ENCODE measurements at places on chromosomes 5 and 9.
A peak's percentile ranks its signal among the peaks of the same experiment; 100 is the strongest.

DNA sequence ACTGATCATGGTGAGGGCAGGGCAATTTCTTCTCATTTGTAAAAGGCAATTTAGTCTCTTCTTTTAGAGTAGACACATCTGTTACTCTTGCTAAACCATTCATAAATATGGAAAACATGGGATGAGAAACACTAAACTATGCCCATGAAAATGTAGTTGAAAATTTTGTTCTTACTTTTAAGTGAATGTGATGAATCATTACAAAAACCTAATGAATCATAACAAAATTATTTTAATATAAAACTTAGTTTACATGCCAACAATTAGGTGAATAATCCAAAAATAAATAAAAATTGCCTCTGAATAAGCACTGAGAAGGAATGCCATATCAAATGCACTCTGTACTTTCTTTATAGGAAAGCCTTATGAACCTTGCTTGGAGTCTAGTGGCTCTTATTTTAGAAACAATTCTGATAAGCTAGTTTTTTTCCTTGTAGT lies 297.7 kb upstream of the EFNA5 start:
- no peak for DNase-seq

- no peak for DNase-seq
Measured at GRCh38 chr5:73272351-73272750, 99.4 kb downstream of the TMEM174 start.

DNA sequence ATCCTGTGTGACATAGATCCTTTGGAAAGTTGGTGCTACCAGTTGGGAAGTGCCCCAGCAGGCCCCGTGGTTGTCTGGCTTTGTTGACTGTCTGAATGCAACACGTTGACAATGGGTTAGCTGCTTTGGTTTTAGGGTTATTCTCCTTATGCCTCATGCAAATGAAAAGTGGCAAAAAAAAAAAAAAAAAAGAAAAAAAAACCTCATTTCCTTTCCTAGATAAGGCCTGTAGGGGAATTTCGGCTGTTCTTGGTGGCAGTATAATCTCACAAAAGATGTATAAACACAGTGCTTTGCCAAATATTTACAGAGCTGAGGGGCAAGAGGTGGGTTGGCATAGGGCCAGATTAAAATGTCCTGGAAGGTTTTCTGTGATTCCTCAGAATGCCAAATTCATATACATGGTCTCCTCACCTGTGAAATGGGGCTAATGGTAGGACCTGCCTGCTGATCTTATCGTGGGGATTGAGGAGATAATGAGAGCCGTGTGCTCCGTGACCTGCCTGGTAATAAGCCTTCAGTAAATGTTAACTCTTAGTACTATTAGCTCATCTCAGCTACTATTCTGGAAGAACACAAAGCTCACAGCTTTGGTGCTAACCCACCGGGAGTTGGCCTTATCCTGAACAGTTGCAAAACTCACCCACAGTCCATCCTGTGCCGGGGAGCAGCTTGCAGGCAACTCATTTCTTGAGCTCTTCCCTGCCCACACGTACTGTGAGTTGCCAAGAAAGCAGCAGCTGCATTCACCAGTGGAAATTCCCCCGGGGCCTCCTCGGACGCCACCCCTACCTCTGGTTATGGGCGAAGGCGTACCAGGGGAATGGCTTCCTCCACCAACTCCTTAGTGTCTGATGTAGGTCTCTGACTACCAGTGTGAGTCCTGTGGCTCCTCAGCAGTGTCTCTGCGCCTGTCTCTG lies 220.3 kb downstream of the NR3C1 start:
- no peak for DNase-seq

GRCh38 chr5:149280802-149281201 lies 9.1 kb downstream of the AFAP1L1 start:
- no peak for DNase-seq

DNA sequence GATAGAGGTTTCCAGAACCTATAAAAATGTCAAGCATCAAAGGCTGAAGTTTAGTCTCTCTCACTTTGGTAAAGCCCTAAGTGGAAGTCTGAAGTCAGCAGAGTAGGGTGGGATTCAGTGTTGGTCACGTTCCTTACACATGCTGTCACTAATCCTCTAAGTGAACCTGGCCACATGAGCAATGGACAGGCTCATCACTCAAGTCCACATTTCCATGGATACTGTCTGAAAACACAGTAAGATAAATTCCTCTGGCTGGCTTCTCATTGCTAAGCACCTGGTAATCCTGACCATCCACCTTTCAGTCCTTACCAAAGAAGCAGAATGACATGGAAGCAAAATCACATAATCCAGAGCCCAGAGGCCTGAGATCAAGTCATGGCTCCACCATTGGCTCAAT lies 43.8 kb downstream of the GNA14 start:
- no peak for DNase-seq

DNA sequence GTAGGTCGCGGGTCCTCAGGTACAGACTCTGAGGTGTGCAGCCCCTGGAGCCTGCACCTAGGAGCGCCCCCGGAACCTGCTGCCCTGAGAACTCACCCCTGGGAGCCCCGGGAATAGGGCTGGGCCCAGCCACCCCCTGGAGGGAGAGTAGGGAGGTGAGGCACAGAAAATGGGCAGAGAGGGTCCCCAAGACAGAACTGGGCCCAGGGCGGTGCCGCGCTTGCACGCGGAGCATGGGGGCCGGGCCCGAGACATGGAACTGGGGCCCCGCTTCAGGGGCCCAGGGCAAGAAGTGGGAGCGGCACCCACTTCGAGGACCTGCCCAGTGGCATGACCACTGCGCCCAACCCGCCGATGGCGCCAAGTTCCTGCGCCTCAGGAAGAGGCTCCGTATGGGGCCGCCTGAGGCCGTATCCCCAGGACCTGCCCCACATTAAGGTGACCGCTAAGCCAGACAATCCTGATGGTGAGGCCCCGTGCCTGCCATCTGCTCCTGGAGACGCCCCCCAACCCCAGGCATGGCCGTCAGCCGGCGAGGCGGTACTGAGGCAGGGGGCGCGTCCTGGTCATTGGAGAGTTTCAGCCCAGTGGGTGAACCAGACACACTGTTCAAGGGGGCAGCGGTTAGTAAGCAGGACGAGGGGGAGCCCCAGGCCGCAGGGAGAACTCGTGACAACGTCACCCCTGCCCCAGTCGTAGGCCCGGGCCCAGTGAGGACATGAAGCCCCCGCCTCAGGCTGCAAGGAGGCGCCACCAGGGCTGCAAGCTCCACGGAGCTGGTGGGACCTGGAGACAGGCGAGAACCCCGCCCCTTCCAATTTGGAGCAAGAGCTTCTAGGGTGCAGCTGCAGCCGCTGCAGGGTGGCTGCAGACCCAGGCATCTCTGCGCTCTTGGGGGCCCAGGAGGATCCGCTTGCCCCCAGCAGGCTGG lies 89.5 kb upstream of the PUM3 start:
- DNase-seq = no peak

DNA sequence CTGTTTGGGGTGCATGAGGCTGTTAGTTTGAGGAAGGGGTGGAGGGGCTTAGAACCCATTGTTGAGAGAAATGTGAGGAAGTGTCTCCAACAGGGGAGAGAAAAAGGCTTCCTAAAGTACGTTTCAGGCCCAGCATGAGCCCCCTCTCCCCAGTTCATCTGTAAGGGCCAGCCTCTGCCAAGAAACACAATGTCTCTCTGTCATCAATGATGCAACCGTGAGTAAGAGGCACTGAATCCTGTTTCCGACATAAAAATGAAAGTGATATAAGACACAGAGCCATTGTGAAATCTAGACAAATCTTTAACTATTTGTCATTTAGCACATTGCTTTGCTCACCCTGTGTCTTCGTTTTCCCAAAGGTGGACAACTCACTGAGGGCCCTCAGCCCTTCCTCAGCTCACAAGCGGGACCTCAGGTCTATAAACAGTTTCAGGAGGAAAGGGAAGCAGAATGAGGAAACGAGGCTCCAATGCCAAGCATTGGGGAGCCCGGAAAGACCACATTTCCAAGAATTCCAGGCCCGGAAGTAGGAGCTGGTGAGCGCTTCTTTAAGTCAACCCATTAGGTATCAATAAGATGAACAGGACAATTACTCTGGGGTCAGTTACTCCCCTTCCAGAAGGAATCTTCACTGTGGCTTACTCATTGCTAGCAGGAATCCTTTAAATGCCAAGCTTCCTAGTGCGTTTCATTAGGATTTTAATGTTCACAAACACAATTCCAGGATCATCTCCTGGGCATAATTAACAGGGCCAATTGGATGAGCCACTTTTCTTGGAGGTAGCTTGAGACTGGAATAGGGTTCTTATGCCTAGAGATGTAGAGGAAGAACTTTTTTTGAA lies 59.0 kb upstream of the KLF4 start:
- no peak for DNase-seq

- DNase-seq = no peak
Measured at GRCh38 chr5:127810017-127810416, 106.8 kb downstream of the CCDC192 start.

- peak; percentile 54 for DNase-seq
Measured at GRCh38 chr5:97162045-97162444, 19.6 kb upstream of the LIX1 start.

DNA sequence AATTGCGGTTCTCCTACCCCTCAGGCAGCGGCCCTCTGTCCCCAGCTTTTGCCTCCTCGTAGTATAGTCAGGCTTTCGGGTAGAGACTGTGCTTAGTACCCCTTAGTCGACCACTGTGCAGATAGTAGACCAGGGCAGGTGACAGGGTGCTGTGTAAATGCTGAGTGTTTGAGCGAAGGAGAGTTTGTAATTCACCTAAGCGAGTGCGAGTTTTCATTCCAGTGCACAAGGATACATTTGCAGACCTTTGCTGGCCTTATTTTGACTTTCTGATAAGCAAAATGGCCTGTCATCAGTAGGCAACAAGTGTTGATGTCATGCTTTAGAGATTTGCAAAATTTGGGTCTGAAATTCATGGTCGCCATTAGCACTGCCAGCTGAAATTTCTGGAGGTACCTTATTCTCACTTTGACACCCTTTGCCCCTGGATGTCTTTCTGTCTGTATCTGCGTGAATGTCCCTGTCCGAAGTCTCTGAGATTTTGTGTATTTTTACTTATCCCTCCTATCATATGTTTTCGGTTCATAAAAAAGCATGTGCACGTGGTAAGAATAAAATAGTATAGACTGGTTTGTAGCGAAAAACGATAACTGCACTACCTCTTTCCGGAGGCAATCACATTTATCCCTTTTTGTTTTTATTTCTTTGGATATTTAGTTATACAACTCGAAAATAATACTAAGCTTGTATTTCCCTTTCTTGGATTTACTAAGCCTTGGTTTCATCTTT lies 1.9 kb downstream of the LMNB1 start:
- no peak for DNase-seq

DNA sequence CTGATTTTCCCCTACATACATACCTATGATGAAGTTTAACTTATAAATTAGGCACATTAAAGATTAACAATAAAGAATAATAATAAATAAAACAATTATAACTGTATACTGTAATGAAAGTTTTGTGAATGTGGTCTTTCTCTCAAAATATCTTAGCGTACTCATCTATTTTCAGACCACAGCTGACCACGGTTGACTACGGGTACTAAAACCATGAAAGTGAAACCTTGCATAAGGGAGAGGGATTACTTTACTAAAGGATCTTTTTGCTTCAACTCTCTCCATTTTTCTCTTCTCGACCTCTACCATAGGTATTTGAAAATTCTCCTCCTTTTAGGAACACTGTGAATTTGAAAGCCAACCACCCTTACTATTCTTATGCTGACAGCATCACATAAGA lies 475.5 kb downstream of the CETN3 start:
- no peak for DNase-seq

- DNase-seq = no peak
Measured at GRCh38 chr5:112931473-112931872, 9.4 kb upstream of the REEP5 start.

DNA sequence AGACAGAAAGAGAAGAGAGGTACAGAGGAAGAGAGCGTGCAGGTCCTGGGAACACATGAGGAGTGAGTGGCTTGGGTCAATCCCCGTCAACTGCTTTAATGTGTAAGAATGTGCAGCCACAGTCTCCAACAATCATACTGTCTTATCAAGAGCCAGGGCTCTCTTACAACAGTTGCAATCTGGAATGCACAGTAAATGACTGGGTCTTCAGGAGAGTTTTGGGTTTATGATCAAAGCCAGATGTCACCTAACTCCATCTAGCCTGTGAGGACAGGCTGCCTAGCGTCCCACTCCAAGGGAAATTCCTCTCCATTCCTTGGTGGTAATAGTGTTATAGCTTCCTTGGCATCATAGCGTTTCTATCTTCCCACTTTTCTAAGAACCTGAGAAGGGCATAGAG lies 75.0 kb upstream of the TRIO start:
- DNase-seq = no peak

- no peak for DNase-seq
Measured at GRCh38 chr5:134242146-134242545, 16.3 kb upstream of the PPP2CA start.

GRCh38 chr9:83106263-83106662 lies 43.3 kb upstream of the RASEF start:
- DNase-seq = no peak

GRCh38 chr5:103840600-103840999 lies 278.0 kb upstream of the NUDT12 start:
- DNase-seq = no peak

DNA sequence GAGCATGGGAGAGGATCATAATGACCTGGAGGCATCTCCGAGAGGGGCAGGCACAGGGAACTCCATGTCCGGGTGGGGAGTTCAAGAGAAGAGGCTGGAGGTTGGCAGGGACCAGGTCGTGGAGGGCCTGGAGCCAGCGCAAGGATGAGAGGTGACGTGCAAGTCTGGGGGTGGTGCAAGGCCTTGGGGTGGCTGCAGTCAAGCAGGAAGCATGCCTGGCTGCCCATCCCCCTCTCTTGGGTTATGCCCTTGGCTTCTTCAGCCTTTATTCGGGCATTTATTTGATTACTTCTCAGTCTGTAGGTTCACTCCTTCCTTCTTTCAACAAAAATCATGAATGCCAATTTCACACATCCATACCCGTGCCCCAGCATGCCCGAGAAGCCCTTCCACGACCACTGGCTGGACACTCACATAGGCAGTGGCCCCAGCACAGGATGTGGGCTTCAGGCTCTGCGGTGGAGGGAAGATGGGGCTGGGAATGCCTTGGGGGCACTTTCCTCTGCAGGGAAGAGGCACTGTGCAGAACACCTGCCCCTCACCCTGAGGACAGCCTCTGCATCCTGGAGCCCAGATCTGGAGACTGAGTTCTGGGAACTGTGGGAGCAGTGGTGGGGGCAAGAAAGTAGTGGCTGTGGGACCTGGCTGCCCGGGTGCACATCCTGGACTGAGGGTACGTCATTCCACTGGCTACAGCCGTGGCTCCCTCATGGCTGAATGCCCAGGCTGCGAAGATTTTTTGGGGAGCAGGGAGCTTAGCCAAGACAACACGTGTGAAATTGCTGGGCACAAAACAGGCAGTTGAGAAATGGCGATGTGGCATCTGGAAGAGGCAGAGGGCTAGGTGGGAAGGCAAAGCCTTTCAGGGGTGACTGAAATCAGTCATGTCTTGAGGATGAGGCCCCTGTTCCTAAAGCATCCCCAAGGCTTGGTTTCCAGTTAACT lies 38.6 kb downstream of the CRB2 start:
- DNase-seq = no peak

Measured in progenitor cell of endocrine pancreas (in vitro differentiated cells).